NCI-H82 (cell line): ENCODE measurements at places on chromosomes 6 and 20.
A peak's percentile ranks its signal among the peaks of the same experiment; 100 is the strongest.

DNA sequence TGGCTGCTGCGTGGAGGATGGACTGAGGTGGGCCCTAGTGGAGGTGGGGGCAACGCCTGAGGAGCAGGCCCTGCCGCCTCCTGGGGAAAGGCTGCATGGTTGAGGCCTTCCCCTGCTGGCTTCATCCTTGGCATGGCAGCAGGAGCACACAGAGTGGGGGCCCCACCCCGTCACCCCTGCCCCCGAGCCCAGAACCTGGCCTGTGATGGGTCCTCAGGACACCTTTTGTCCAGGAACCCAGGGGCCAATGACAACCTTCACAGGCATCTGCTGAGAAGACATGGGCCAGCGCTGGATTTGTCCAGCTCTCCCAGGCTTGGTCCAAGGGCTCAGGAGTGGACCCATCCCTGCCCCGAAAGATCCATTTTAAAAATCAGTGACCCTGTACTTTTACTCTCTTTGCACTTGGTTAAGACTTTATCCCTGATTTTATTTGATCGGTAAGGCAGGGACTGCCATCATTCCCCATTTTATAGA lies 575 bp upstream of the SLC17A9 start:
- no peak for DNase-seq

GRCh38 chr6:1777921-1778685 lies 168.4 kb downstream of the FOXC1 start:
- no peak for DNase-seq

DNA sequence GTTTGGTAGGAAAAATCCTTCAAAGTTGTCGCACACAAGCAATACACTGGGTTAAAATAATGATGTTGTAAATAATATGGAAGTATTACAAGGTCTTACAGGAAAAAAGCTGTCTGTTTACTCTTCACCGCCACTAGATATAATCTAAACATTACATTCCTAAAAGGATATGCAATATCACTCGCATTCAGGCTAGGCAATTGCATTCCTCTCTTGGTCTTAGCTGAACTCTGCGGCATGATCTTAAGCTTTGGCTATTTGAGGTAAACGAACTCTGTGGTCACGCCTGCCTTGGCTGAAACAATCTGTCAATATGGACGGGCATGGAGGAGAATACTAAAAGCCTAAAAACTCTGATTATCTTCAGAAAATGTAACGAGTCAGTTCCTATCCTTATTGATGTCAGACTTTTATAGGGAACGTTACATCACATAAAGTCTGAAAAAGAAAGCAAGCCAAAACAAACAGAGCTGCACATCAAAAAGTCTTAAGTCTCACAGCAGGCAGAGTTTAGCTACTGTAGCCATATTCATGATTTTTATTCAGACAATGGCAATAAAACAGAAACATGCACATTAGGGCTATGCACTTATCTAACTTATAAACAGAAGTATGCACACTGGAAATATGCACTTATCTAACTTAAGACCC lies 30.8 kb upstream of the FILIP1 start:
- peak; percentile 59 for DNase-seq

DNA sequence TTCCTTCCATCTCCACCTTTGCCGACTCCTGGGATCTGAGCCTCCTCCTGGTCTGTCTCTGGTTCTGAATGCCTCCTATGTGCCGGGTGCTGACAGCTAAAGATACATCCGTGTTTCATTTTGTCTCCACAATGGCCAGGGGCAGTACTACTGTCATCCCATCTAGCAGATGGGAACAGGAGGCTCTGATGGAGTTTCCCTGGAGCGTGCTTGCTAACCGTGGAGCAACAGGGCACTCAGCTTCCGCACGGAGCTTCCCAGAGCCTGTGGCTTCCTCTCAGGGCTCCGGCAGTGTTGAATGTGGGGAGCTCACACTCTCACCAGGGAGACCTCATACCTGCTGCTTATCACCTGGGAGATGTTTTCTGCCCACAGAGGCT lies 11.9 kb upstream of the NPBWR2 start:
- no peak for DNase-seq

DNA sequence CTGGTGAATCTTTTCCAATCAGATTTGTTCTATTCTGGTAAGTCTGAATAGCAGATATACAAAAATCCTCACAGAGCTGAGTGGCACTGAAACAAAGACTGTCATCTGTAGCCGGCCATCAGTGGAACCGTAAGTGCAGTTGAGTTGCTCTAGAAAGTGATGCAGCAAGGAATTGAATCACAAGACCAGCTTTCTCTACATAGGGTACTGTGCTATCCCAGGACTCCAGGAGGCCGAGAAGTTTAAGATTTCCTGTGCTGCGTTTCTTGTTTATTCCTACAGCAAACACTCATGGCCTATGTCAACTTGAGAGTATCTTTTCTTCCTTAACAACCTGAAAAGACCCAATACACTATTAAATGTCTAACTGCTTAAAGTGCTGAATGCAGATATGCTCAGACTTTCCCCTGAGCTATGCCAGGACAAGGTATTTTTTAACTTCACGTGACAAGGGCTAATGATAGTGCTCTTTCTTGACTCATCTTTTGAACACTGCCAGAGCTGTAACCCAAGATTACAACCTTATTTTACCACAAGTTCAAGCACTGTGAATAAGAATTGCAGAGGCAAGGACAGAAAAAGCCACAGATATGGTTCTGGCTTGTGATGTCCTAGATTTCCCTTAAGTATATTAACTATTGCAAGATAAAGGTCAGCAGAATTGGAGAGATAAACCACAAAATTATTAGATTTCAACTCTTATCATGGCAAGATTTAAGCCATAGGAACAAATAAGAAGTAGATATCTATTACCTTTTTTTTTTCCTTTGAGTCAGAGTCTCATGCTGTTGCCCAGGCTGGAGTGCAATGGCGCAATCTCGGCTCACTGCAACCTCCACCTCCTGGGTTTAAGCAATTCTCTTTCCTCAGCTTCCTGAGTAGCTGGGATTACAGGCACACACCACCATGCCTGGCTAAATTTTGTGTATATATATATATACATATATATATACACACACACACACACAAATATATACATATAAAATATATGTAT lies 71.6 kb downstream of the GJA1 start:
- DNase-seq: no peak
